ENCODE measurements at places on chromosomes 3 and 15. TPM values are rescaled to one million over a fixed set of nuclear protein-coding genes. Genes with fewer than 3 reads are reported as not detected.

DNA sequence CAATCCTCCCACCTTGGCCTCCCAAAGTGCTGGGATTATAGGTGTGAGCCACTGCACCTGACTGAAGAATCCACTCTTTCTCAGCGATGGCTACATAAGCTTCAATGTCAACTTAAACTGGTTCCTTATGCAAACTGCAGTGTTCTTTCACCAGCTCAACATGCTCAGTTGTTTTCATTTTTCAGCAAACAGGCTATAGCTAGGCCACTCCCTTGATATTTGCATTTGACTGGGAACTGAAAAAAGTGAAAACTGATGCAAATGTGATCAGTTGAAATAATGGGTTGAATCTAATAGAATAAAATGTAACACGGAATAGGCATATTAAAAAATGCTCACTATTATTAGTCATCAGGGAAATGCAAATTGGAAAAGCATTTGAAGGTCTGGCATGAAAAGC is 74.2 kb upstream of the GCNT3 start:
- DNase-seq: no peak

CCR1 gene
- total RNA-seq: not detected

DNA sequence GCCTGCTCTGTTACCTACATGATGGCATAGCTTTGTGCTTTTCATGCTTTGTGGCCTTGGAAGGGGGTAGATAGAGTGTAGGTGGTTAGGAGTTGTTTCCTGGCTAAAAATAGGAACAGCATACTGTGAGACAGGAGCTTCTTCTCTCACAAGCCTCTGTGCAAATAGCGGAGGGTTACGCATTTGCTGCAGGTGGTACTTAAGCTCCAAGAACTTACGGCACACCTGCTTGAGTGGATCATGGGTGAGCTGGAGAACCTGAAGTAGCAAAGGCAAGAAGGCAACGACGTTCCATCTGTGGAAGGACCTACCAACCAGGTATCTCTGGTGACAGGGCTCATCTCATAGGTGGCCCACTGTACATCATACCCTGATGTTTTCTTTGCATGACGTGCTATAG is 66.0 kb downstream of the ST6GAL1 start:
- no peak for DNase-seq

- DNase-seq: no peak
These were observed 10.3 kb downstream of the SKIL start for GRCh38 chr3:170367797-170368196.

DNA sequence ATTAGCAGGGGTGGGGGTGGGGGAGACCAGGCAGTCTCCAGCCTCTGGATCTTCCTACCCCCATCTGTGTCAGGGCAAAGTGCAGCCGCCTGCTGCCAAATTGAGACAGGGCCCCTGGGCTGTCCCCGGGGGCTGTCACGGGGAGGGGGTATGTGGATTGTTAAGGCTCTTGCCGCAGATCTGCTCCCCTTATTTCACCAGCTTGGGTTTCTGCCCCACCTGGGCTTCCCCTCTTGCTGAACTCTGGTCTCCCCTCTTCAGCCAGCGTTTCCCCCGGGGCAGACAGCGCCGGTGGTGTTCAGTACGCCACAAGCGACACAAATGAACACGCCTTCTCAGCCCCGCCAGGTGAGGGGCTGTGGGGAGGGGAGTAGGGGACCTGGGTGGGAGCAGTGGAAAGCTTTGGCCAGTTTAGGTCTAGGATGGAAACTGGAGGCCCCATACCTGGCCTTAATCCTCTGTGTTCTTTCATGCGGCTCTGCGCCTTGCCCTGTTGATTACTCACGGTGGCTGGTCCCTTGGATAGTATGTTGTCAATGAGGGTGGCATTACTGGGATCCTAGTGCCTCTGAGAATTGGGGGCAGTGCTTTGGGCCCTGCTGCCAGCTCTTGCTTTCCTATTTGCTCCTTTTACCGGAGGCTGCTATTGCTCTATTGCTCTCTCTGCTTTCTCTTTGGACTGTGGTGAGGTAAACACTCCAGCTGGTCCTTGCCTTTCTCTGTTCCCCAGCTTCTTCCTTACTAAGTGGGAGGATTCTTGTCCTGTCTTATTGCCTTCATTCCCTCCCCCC is 1.7 kb downstream of the EIF4G1 start:
- DNase-seq: peak; percentile 23

ASB7 gene
- 15.8 TPM for total RNA-seq

GRCh38 chr15:91113030-91113429 is 13.0 kb downstream of the SV2B start:
- DNase-seq: no peak

- peak; percentile 14 for DNase-seq
These were observed 17.0 kb downstream of the RGMA start for GRCh38 chr15:93072011-93072410.

POPDC2 gene
- under 0.01 TPM for total RNA-seq

DNA sequence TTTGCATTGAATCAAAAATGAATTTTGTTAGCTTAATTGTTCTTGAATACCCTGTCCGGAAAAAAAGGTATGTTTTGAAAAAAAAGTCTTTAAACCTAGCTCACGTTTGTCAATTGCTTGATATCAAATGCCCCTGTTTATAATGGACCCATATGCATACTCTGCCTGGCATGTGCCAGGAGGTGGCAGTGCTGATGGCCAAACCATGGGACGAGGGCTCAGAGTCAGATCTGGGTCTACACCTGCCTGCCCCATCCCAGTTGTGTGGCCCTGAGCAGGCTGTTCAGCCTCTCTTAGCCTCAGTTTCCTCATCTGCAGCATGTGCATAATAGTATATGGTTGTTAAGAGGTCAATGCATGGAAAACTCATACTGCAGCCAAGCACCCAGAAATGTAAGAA is 38.8 kb downstream of the PRKCD start:
- DNase-seq: no peak

- peak; percentile 56 for DNase-seq
These were observed 17.5 kb upstream of the GASK1A start for GRCh38 chr3:42961633-42962032.

KBTBD8 gene
- 8.6 TPM for total RNA-seq

GRCh38 chr3:50352781-50353180 is 2.1 kb downstream of the CYB561D2 start:
- peak; percentile 29 for DNase-seq

KBTBD13 gene
- total RNA-seq: not detected

A4GNT gene
- total RNA-seq: not detected

BFSP2 gene
- not detected for total RNA-seq

DNA sequence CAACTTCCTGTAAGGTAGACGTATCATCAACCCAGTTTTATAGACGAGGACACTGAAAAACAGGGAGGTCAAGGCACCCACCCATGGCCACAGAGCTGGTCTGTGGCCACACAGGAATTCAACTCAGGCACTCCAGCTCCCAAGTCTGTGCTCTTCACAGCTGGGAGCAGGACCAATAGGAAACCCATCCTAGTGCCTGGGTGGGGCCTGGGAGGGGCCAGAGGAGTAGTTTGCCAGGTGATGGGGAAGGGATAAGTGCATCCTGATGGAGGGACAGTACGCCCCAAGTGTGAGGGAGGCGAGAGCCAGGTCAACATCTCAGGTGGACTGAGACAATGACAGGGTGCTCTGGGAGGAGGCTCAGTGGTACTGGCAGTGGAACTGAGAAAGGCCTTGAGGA is 22.0 kb downstream of the KIF9 start:
- DNase-seq: no peak

GRCh38 chr3:12384451-12385233 is 95.8 kb downstream of the PPARG start:
- DNase-seq: peak; percentile 34

Data from IMR-90 (cell line).